Stimulated activated CD4-positive, alpha-beta T cell treated with anti-CD3 and anti-CD28 coated beads, Interleukin-2, amount 100 ng/mL, for 4 hours (primary cell): ENCODE measurements at places on chromosomes 6 and 20.
A peak's percentile ranks its signal among the peaks of the same experiment; 100 is the strongest.

DNA sequence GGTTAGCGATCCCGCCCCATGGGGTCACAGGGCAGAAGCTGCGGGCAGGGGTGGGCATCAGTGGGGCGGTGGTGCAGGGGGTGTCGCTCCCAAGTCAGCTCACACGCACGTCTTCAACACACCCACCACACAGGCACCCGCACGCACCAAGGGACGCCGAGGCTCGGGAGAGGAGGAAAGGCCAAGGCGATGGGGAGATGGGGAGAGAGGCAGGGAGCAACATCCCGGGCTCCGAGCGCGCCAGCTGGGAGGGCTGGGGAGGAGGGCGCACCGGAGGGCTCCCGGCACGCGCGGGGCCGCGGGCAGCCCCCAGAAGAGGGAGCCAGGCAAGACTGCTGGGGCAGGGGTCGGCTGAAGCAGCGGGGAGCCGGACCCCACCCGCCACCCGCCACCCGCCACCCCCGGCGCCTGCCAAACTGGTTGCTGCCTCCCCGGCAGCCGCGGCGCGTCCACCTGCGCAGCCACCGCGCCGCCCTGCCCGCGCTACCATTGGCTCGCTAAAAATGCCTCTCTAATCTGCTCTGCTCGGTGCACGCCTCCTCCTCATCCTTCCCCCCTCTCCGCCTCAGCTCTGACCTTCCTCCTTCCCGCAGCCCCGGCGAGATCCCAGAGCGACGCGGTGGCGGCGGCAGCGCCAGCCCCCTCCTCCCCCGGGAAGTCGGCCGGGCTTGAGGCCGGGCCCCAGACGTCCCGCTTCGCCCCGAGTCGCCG, at the start of gene PACSIN1:
Gene PACSIN1 (plus strand): TSS at position 546 of the 711 bp plus-strand sequence. CDS start 60,230 bp downstream, outside the sequence.
- no peak for DNase-seq

DNA sequence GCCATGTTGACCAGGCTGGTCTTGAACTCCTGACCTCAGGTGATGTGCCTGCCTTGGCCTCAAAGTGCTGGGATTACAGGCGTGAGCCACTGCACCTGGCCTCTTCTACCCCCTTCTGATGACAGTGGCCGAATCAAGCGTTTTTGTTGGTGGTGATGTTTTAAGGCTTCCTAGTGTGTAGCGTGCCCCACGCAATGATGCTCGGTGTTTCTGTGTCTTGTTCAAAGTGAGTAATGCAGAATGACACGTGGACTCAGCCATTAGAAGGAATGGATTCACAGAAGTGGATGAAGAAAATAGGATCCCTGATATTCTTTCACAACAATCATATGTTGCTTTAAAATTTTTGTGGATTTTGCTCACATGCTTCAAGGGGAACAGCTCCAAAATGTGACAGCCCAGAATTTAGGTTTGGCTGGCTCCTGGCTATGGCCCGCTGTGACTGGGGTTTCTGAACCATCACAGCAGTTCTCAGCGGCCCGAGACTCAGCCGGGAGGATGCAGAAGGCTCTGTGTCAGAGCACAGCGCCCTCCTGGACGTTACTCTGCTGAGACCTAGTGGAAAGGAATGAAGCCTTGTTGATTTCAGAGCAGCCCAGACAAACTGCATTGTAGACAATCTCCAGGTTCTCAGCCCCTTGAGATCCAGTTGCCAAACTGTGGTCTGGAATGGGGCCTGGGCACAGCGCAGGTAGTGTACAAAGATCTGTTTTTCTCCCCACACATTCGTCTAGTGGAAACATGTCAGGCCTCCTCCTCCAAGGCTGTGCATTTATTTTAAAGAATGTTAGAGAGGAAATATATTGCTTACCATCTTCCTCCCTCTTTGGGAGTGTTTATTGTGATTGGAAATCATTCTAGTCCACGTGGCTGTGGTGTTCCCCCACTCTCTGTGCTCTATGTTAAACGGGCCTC, 57.6 kb upstream of the TIAM2 start:
- DNase-seq, result no peak

DNA sequence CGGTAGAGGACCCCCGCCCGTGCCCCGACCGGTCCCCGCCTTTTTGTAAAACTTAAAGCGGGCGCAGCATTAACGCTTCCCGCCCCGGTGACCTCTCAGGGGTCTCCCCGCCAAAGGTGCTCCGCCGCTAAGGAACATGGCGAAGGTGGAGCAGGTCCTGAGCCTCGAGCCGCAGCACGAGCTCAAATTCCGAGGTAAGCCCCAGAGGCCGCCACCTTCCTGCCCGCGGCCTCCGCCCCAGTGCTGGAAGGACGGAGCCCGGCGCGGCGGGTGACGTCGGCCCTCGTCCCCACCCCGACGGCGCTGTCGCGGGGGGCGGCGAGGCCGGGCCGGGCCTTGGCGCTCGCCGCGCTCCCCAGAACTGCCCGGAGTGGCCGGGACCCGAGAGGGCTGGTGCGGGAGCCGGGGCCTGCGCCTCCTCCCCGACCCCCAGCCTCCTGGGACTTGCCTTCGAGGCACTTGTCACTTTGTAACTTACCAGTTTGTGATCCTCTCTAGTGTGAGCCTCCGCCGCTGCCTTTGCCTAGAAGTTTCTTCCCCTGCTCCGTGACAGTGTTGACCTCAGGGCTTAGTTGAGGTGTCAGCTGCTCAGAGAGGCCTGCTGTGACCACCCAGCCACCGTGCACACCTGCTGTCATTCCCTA, 417 bp downstream of the VAPB start:
- DNase-seq, result no peak

DNA sequence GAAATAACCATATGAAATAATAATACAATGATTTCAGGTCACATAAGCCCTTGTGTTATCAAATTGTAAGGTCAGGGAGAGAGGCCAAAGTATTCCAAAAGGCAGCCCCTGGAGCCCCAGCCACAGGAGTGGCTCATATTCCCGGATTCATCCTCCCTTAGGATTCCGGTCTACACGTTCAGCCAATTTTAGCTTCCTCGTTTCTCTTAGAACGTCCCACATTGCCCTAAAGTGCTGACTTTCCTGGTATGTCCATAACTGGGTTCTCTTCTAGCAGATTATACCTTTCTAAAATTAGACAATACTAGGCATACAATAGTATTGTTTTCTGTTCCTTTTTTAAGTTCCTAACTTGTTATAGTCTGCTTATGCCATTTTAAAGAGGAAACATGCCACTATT, 192.7 kb upstream of the NOX3 start:
- DNase-seq, result no peak

- no peak for DNase-seq
Measured at GRCh38 chr6:14371530-14371929, 254.0 kb downstream of the CD83 start.

DNA sequence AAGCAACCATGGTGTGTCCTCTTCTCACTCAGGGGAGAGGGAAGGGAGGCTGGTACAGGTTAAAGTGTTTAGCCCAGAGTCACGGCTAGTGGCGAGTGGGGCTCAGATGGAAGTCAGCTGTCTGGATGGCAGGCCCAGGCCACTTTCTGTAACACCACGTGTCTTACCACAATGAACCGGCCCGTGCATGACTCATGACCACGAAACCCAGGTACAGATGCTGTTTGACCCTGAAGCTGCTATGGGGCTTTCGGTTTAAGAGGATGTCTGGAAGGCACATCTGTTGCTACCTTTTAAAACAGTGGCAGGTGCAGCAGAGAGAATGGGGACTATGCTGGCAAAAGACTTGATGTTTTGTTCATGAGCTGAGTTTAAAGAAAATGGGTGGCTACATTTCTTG, 36.5 kb upstream of the MPC1 start:
- peak; percentile 45 for DNase-seq

GRCh38 chr6:125431971-125432370, 130.2 kb upstream of the HDDC2 start:
- no peak for DNase-seq

GRCh38 chr6:87504441-87504840, 31.7 kb downstream of the SLC35A1 start:
- no peak for DNase-seq

- no peak for DNase-seq
Measured at GRCh38 chr6:153312634-153313033, 181.6 kb upstream of the RGS17 start.

DNA sequence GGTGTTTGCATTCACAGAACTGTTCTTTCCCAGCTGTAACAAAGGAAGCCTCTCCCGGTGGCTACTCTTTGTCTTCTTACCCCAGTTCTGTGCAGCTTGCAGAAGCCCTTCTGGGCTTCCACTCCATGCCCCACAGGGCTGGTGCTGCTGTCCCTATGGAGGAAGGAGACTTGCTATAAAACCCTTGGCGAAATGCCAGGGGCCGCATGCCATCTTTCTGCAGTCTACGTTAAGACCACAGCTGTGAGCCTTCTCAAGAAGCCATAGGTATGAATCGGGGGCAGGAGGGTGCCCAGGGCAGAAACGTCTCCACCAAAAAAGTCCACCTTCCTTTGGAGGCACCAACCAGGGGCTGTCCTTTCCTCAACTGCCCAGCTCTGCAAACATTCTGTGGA, 60.7 kb downstream of the PRND start:
- DNase-seq, result no peak

- no peak for DNase-seq
Measured at GRCh38 chr6:63584566-63584965, 12.3 kb downstream of the LOC128125822 start.

DNA sequence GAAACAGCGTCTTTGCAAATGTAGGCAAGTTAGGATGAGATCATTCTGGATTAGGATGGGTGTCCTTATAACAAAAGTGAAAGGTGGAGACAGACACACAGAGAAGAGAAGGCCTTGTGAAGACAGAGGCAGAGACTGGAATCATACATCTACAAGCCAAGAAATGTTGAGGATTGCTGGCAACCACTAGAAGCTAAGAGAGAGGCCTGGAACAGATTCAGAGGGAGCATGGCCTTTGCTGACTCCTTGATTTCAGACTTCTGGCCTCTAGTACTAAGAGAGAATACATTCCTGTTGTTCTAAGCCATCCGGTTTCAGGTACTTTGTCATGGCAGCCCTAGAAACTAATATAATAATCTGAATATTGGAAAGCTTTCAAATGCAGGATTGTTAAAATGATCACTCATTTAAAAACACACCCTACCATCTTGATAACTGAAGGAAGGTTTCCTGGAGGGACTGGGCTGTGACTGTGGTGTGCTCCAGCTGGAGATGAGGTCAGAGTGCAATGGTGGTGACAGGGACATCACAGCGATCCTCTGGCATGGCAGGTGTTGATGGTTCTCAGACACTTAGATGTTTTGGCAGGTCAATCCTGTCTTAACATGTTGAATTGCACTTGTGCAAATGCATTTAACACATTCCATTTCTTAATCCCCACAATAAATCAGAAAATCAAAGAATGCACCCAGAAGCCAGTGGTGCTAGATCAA, 25.1 kb downstream of the CD83 start:
- no peak for DNase-seq

DNA sequence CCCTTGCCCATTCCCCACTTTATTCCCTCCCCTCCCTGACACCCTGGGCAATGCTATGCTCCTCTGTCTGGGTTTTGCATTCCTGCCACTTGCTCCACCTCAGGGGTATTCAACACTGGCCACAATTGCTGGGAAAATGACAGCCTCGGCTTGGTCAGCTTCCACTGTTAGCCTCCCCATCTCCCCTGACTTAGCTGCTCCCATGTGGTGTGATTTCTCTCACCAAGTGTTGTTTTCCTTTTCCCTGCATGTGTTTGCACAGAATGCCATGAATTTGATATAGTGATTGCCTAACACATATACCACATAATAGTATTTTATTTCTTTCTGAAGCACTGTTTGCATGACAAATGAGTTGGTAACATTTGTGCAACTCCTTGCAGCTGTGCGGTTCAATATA, 1.4 kb upstream of the LEMD2 start:
- DNase-seq, result no peak

- DNase-seq, result no peak
Measured at GRCh38 chr6:133309579-133309978, 68.4 kb downstream of the EYA4 start.

DNA sequence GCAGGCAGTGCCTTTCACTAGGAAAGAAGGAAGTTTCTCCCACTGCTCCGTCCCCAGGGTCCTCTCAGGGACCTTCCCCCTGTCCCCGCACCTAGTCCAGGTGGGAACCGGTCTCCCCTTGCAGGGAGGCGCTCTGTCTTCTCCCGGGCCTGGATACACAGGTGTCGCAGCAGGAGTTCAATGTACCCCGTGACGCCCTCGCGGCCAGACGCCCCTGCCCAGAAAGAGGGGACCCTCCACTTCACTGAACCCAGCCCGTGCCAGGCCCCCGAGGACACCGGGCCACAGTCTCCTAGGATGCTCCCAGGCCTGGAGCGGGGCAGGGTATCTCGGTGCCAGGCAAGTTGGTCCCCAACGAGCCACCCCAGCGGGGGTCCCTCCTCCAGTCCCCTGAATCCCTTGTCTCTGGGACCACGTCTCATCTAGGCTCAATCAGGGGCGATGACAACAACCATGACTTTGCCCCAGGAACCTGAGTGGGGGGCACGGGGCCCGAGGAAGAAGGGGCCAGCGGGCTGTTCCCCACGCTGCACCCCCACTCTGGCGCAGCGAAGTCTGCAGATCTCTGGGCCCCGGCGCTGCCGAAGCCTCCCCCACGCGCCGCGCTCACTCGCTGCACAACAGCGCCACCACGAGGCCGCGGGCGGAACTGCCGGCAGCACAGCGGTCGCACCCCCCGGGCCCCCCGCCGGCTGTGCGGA, 103.0 kb downstream of the EDN3 start:
- DNase-seq, result peak; percentile 48

DNA sequence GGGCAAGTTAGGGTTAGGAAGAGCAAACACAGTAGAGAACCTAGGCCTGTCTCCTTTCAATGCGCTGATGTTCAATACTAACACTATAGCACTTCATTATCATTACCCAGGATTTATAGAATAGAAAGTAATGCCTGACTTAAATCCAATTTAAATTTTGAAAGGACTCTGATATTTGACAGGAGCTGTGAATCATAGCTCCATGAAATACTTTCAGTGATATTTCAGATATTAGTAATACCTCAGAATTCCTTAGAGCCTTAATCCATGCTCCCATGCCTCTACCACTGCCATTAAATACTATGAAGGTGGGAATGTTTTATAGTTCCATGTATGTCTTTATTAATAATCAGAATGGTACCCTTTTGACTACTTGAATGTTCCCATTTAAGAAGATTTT, 530.2 kb downstream of the BCKDHB start:
- DNase-seq, result no peak

- no peak for DNase-seq
Measured at GRCh38 chr6:139443231-139444112, 69.0 kb upstream of the CITED2 start.

GRCh38 chr6:49462599-49462926, 490 bp downstream of the MMUT start:
- DNase-seq, result no peak

GRCh38 chr6:44022296-44022661, 105.0 kb downstream of the MRPL14 start:
- no peak for DNase-seq

GRCh38 chr6:31911826-31912585, 10.1 kb upstream of the ZBTB12 start:
- DNase-seq, result no peak
